ENCODE measurements at places on chromosomes 3 and 15.

GRCh38 chr3:27659279-27660021, 62.7 kb downstream of the EOMES start:
- peak; percentile 66 for DNase-seq

GRCh38 chr15:66252685-66253417, 699 bp downstream of the MEGF11 start:
- peak; percentile 14 for DNase-seq

DNA sequence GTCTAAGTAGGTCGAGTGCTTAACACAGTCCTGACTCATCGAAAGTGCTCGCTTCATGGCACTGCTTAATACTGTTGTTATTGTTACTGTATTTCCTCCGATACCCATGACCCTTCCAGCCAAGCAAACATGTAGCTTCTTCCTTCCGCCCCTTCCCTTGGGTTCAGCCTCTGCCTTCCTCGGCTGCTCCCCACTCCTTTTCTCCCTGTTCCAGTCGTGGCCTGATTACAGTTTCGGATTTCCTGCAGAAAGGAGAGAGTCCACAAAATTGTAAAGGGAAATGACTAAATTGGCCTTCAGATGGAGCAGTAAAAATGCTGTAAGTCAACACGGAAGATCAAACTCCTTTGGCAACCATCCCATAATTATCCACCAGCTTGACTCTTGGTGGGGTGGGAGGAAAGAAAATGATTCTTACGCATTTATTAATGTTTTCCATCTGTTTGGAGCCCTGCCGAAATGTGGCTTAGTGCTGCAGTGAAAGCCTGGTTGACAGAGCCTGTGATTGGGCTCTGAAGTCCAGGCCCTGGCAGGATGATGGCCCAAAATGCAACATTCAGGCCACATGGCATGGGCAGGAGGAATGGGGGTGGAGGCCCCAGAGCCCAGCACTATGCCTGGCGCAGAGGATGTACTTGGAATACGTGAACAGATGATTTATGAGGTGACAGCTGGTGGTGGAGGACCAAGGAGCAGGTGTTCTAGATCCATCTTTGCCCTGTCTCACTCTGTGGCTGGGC, 37.6 kb downstream of the FAM3D start:
- no peak for DNase-seq

DNA sequence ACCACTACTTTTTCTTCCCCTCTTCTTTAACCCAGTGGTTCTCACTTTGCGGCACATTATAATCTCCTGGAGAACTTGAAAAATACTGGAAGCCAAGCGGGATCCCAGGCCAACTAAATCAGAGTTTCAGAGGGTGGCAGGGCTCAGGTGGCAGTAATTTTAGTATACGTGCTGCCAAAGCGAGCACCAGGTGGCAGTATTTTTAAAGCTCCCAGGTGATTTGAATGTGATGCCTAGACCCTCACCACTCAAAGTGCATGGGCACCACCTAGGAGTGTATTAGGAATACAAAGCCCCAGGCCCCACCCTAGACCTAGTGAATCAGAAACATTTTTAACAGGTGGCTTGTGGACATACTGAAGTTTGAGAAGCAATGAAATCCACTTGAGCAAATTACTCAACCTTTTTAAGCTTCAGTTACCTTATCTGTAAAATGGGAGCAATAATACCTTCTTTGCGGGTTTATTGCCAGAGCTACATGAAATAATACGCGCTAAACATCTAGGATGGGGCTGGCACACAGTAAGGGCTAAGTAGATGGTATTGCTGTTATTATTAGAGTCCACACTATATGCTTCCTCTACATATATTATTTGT, 8.3 kb downstream of the B3GALNT1 start:
- DNase-seq, result no peak

- no peak for DNase-seq
These were observed 112.3 kb downstream of the PTPRG start for GRCh38 chr3:61673651-61674050.

- no peak for DNase-seq
These were observed 58.4 kb downstream of the IQSEC1 start for GRCh38 chr3:13014755-13015285.

DNA sequence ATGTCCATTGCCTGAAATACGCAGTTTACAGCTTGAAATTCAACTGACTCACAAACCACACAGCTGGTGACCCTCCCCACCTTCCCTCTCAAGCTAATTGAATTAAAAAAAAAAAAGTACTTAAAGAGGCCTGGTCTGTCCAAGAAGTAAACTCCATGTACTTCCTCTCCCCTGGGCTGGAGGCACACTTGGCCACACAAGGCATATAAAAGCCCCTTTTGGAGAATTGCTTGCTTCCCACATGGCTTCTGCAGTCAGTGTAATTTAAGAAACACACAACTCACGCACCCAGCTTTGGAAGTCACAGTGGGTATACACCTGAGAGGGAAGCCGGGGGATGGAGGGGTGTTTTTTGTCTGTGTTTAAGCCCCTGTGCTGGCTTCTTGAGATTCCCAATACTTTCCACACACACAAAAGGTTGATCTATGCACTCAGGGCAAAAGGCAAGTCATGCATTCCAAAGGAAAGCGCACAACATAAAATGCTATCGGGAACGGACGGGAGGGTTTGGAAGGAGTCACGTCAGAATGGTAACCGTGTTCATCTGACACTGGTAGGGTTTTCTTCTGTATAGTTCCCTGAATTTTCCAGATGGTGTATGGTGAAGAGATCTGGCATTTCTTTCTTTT, 106.6 kb upstream of the ALDH1A3 start:
- DNase-seq, result no peak

DNA sequence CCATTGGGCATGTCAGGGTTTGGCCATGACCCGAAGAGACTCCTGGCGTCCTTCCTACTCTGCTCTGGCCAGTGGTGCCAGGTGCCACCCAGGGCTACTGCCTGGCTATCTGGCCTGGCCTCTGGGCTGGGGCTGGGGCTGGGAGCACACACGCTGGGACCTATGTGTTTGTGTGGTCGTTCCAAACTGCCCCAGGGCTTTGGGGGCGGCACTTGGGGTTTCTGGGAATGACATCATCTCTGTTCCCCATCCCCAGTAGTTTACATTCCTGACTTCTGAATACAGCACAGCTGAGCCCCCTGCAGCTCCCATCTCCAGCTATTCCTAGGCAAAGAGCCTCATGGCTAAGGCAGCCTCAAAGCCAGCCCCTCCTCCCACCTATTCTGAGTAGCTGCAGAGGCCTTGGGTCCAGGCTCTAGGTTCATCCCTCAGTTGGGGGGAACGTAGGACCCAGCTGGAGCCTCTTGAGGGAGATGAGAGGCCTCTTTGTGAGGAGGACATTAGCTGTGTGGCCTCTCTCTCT, 24.3 kb downstream of the PLEKHO2 start:
- DNase-seq, result no peak

DNA sequence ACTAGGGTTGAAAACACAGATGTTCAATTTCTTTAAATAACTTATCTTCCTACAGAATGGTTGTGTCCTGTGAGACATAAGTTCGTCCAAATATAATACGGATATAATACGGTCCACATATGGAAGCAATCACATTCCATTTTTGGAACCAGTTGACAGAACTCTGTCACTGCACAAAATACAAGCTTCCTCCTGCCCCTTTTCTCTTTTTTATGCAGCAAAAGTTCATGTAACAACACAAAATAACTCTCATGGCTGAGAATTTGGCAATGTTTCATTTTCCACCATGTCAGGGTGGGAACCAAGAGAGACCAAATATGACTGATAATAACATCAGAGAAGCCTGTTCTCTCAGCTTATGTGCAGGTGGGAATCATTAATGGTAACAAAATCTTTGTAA, 158.1 kb upstream of the ZNF385D start:
- no peak for DNase-seq

DNA sequence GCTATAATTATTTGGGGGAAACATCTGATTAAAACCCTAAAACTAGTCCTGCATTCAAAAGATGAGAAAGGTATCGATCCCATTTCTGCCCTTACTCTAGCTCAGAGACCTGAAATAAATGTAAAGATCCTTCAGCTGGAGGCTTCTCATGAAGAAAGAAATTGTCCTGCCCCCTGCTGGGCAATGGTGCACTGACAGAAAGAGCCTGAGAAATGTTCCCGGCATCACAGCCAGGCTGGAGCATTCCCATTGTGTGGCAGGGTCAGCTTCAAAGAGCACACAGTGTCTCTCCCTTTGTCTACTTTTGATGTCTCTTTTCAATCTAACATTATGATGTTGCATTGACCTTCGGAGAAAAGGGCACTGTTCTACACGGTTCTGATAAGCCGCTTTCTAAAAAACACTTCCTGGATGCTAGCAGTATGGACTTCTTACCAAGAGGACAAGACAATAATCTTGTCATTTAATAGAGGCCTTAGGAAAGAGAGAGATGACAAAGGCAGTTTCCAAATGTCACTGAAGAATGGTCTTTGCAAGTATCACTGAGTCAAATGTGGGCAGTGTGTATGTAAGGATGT, 287.5 kb downstream of the MAGI1 start:
- DNase-seq, result no peak

- DNase-seq, result no peak
These were observed 225.6 kb downstream of the ADAMTS9 start for GRCh38 chr3:64462203-64462602.

GRCh38 chr15:74763416-74763815, 14.8 kb downstream of the CYP1A2 start:
- no peak for DNase-seq

DNA sequence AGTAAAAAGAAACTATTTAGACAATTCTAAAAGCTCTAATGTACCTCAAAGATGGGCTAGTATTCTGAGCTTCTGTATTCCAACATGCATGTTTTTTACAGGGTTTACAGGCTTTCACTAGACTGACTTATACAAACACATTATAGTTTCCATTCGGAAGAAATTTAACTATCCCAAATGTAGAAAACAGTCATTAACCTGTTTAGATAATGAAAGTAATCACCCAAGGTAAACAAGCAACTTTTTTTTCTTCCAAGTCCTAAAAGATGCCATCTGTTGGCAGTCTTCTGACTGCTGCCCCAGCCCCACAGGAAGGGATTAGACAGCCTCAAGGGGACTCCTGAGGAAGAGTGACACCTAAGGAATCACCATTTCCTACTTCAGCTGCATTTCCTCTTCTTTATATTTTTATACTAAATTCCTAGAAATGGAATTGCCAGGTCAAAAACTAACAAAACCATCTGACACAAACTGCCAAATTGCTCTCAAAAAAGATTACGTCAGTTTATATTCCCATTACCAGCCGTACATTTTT, 25.5 kb downstream of the SIN3A start:
- DNase-seq, result no peak

- no peak for DNase-seq
These were observed 287.5 kb downstream of the ULK4 start for GRCh38 chr3:41674449-41674848.

DNA sequence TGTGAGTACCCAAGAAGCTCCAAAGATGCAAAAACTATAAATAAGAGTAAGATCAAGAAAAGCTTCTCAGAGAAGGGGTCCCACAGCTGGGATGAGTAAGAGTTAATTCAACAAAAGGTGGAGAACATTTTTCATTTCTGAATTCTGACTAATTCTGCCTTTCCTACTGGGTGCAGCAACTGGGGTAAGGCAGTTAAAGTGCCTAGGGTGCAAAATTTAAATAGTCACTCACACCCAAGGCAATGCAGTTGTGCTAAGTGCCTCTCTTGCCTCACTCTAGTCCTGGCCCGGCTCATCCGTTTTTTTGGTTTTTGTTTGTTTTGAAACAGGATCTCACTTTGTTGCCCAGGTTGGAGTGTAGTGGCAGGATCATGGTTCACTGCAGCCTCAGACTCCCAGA, 240.2 kb downstream of the TP63 start:
- no peak for DNase-seq

DNA sequence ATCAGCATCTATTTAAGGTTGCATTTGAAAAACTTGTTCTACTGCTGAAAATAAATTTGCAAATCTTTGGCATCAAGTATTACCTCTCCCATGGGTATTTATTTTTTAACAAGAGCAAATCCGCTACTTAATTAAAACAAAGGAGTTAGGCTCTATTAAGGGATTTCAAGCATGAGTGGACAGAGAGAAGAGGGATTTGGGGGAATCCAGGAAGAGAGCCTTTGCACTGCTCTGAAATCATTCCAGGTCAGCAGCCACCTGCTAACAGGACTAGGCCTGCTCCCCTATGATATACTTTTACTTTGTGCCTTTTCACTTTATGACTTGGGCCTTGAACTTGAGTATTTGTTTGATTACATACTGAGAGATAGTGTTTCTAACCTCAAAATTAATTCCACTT, 57.1 kb downstream of the IQCH start:
- no peak for DNase-seq

DNA sequence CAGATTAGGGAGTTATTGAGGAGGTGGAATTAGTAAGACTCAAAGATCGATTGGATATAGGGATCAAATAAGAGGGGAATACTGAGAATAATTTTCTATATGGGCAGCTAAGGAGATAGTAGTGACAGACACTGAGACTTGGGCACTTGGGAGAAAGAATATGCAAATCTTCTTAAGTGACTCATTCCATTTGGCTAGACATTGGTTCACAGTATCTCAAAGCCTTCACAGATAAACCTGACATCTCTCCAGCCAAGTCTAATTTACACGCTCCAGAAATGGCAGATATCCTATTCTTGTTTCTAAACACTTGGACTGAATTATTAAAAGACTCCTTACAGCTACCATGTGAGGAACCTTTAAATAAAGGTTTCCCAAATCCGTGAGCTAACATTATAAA, 104.6 kb upstream of the ADAMTS9 start:
- DNase-seq, result no peak

- no peak for DNase-seq
These were observed 243.2 kb downstream of the MBNL1 start for GRCh38 chr3:152511904-152512303.

- DNase-seq, result no peak
These were observed 53.8 kb downstream of the TM4SF4 start for GRCh38 chr3:149528340-149528650.

DNA sequence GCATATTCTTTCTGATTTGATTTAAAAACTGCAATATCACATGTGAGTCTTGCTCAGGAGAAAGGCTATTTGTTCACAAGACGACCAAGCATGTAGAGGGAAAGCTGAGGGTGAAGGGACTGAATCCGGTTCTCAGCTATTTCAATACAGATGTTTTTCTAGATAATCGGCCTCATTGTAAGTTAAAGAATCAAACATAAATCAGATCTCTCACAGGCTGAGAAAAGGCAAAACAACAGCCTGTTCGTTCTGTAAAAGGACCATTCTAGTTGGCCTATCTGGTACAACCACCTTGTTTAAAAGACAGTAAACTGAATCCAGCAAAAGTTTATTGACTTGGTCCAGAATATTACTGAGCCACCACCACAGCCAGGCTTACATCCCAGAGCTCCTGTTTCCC, 1045.7 kb upstream of the CFAP20DC start:
- no peak for DNase-seq

DNA sequence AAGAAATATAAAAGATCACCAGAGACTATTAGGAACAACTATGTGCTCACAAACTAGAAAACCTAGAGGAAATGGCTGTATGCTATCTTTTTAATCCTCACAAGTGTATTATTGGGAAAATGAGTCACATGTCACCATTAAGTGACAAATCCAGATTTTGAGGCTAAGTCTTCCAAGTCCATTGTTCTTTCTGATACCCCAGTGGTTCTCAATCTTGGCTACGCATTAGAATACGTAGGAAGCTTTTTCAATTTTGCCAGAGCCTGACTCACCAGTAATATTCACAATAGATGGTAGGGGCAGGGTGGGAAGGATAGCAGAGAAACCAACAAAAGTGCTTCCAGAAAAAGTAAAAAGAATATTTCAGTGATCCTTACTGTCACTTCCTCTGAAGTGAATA, 117.0 kb downstream of the FILIP1L start:
- DNase-seq, result no peak
